ENCODE measurements at places on chromosomes 7 and 10.

DNA sequence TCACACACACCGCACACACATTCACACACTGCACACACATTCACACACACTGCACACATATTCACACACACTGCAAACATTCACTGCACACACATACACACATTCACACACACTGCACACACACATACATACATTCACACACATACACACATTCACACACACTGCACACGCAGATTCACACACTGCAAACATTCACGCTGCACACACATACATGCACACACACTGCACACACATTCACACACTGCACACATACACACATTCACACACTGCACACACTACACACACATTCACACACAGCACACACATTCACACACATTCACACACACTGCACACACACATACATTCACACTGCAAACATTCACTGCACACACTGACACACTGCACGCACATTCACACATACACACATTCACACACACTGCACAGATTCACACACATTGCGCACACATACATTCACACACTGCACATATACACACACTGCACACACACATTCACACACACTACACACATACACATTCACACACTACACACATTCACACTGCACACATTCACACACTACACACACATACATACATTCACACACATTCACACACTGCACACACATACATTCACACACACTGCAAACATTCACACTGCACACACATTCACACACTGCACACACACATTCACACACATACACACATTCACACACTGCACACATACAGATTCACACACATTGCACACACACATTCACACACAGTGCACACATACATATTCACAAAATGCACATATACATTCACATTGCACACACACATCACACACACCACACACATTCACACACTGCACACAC is 325.1 kb downstream of the PTPRN2 start:
- DNase-seq: no peak

- DNase-seq: no peak
Observed at GRCh38 chr10:89003344-89003743, 12.7 kb downstream of the FAS start.

DNA sequence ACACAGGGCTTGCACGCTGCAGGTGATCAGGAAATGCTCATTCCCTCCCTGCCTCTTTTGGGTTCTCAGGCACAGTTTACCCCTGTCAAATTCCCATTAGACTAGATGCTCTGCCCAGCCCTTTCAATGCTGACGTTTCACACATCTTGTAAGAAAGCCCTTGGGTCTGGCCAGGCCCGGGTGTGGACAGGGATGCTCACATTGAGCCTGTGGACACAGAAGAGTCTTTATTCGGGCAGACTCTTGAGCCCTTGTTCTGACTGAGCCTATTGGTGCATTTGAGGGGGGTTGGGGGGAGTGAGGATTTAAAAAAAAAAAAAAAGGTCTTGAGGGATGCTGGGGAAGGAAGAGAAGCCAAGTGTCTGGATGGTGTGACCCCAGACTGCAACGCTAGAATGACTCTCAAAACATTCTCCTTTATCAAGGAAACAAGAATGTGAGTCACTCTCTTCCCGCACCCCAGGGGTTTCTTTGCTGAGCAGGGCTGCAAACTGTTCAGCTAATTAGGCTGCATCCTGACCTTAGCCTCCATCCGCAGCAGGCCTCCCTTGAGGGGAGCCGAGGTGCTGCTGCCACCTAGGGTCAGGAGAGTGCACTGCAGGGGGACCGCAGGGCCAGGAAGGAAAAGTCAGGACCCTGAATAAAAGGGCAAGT is 53.6 kb upstream of the TMEM72 start:
- peak; percentile 44 for DNase-seq

DNA sequence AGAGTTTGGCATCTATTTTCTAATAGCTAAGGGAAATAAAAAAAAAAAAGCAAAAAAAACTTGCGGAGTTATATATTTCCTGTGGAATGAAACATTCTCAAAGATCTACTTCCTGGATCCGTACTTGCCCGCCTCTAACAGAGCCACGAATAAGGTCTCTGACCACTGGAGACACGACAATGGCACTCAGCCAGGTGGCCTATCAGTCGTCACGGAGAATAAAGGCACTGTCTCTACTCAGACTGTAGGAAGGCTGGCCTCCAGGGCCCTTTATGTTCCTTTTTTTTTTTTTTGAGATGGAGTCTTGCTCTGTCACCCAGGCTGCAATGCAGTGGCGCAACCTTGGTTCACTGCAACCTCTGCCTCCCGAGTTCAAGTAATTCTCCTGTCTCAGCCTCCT is 58.7 kb downstream of the RGS10 start:
- no peak for DNase-seq

DNA sequence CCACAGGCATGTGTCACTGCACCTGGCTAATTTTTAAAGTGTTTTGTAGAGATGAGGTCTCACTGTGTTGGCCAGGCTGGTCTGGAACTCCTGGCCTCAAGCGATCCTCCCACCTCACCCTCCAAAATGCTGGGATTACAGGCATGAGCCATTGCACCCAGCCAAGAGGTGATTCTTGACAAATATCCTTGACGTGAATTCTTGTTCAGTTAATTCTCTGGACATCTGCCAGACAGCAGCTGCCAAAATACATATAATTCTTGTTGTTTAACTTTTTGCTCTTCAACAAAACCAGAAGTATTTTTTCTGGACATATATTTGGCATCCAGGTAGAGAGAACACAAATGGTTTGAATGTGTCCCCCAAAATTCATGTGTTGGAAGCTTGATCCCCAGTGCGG is 3.2 kb downstream of the ACADSB start:
- DNase-seq: no peak

DNA sequence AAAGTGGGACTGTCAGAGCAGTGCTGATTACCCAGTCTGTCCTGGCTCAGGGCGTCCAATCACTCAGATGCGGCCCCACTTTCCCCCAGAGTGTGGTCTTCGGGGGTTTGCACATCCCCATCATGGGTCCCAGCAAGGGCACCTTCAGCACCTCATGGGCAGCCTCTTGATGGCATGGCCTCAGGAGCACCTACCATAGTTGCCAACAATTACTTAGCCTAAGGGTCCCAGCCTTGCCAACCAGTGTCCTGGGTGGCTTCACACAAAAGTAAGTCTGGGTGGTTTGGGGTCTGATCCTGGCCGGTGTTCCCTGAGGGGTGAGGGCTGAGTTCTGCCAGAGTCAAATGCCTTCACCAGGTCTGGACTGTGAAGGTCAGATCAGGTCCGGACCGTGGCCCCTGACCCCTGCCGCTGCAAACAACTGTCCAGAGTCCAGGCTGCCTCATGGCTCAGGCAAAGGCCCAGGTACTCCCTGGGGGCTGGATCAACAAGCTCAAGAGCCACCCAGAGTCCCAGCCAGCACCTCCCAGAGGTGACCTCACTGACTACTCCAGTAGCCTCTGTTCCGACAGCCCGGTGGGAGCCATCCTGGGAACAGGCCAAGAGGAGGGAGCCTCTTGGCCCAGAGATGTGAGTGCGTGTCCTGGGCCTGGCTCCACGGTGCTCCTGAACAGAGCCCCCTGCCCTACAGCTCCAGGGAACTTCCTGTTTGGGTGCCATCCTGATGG is 6.2 kb upstream of the MARVELD1 start:
- no peak for DNase-seq

DNA sequence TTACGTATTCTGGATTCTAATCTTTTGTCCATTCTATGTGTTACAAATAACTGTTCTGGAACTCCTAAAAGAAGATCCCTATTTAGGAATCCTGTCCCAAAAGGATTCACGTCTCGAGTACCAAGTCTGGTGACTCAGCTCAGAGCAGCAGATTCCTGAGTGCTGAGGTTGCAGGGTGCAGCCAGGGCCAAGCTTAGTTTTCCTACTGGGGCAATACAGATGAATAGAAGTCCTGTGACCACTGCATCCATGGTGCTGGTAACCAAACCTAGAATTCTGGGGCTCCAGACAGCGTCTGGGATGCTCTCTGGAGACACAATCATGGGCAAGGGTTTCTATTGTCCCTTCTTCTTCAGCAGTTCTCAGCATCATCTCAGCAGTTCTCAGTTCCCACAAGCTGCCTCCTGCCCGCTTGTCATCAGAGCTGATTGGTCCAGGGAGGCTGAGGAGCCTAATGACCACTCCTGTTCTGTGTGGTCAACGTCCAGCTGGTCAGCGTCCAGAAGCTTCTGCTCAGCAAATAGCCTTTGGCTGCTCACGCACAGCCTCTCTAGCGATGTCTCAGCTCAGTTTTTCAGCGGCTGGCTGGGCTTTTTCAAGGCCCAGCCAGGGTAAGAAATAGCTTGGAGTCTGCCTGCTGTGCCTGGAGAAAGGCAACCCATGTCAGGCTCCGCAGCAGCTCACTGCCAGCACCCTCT is 50.4 kb upstream of the C7orf33 start:
- no peak for DNase-seq

DNA sequence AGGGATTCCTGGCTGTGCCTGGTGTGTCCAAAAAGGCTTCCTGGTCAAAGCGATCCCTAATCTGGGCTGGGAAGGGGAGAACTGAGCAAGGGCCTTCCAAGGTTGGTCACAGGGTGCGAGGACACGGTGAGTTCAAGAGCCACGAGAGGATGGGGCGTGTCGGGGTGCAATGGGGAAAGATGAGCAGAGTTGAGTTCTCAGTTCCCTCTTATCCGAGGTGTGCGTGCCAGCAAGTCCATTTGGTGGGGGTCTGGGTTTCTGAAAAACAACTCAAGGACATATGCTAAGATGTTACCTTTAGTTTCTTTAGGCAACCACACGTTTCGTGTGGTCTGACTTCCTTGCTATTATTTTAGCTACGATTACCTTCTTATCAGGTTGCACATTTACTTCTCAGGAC is 1.3 kb downstream of the ZNF775 start:
- DNase-seq: no peak

GRCh38 chr10:24574578-24575155 is 149.0 kb downstream of the ARHGAP21 start:
- no peak for DNase-seq

GRCh38 chr10:132361581-132362101 is 29.6 kb downstream of the LRRC27 start:
- DNase-seq: no peak

DNA sequence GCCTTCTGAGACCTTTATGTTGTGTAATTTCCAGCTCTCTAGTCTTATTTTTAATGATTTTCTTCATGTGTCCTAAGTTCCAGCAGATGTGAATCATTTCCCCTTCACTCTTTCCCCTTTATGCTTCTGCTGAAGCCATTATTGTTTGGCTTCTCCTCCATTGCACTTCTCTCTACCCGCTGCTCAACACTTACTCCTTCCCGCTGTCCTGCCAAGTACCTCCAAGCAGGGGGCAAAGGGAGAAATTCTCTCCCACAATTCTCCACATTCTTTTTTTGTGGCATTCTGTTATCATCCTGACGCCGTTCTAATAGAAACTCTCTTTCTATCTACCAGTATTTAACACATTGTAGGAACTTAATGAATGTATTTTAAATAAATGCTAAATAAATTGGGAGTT is 388.9 kb upstream of the TPK1 start:
- DNase-seq: no peak
